T47D (cell line): ENCODE measurements at places on chromosomes 1 and 21.
A peak's percentile ranks its signal among the peaks of the same experiment; 100 is the strongest.

DNA sequence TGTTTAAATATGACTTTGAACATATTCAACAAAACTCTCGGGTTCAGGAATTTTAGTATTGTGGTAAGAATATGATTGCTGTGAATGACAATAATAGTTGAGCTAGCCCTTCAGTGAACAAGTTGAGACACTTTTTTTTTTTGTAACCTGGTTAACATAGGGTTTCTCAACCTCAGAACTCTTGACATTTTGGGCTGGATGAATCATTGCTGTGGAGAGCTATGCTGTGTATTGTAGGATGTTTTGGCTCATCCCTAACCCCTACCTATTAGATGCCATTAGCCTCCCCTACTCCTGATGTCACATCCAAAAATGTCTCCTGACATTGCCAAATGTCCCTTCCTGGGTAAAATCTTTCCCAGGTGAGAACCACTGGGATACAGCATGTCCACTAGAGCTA, 113.7 kb downstream of the RUNX1 start:
- DNase-seq, result no peak

- DNase-seq, result no peak
These were observed 33.6 kb upstream of the RAVER2 start for GRCh38 chr1:64711266-64711665.

DNA sequence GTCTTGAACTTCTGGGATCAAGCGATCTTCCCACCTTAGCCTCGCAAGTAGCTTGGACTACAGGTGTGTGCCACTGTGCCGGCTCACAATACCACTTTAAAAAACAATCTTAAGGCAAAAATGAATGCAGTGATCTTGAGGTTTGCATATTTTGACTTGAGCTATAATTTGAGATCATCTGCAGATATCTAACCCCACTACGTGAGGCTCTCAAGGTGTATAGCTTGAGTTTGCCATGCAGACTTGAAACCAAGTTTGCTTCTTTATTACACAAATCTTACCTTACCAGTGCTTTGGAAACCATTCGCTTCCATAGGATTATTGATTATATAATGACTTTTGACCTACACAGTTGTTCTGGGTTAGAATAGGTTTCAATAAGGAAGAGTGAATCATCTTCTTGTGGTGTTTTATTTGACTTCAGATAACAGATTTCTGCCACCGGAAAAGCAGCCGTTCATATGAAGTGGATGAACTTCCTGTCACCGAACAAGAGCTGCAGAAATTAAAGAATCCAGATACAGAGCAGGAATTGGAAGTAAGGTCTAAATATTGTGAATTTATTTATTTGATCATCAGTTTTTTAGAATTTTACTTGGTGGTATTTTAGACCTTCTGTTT, 155.1 kb downstream of the VPS13D start:
- no peak for DNase-seq

GRCh38 chr1:71080230-71080738, 551 bp downstream of the ZRANB2 start:
- peak; percentile 14 for DNase-seq

GRCh38 chr21:25561668-25562641, 45.3 kb downstream of the MRPL39 start:
- no peak for DNase-seq

GRCh38 chr1:230832476-230832875, 35.8 kb downstream of the C1orf198 start:
- DNase-seq, result no peak
